Keratinocyte (primary cell): ENCODE measurements at places on chromosomes 5 and 9.

DNA sequence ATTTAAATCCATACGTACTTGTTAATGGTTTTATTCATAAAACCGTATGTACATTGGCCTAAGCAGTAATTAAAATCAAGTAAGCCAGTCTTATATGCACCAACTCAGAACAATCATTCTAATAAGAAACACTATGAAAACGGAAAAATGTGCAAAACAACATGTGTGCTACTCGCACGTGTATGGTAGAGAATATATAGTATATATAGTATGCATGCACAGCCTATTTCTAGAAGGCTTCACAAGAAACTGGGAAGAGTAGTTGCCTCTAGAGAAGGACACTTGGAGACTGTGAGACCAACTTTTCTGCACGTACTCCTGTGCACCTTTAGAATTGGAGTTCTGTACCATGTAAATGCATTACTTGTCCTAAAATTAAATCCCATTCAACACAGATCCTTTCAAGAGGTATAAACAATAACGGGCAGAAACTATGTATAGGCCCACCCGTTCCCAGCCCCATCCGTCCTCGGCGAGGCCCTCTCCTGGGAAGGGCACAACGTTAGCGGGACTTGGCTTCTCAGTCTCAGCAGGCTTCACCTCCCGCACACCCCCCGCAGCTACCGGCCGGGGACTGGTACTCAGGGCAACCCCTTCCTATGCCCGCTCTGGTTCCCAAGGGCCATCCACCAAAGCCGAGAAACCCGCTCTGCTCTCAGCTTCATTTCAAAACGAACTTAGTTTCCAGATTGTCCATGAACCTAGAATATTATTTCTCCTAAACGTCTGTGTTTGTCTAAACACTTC lies 2.0 kb downstream of the CDC14B start:
- DNase-seq = no peak
- peak overlapping the region; percentile 90 for H3K4me3 ChIP-seq
- no peaks in the 10 kb centered on the region for H3K27me3 ChIP-seq
- H3K36me3 ChIP-seq = no peaks in the 10 kb centered on the region
- no peak overlapping the region for H3K27ac ChIP-seq
- peaks cover 18% of the 10 kb centered on the region for H3K4me1 ChIP-seq

DNA sequence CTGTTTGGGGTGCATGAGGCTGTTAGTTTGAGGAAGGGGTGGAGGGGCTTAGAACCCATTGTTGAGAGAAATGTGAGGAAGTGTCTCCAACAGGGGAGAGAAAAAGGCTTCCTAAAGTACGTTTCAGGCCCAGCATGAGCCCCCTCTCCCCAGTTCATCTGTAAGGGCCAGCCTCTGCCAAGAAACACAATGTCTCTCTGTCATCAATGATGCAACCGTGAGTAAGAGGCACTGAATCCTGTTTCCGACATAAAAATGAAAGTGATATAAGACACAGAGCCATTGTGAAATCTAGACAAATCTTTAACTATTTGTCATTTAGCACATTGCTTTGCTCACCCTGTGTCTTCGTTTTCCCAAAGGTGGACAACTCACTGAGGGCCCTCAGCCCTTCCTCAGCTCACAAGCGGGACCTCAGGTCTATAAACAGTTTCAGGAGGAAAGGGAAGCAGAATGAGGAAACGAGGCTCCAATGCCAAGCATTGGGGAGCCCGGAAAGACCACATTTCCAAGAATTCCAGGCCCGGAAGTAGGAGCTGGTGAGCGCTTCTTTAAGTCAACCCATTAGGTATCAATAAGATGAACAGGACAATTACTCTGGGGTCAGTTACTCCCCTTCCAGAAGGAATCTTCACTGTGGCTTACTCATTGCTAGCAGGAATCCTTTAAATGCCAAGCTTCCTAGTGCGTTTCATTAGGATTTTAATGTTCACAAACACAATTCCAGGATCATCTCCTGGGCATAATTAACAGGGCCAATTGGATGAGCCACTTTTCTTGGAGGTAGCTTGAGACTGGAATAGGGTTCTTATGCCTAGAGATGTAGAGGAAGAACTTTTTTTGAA lies 59.0 kb upstream of the KLF4 start:
- H3K27me3 ChIP-seq = no peaks in the 10 kb centered on the region
- peak overlapping the region; percentile 19 for H3K4me3 ChIP-seq
- DNase-seq = no peak
- peaks cover 15% of the 10 kb centered on the region for H3K4me1 ChIP-seq
- H3K36me3 ChIP-seq = no peaks in the 10 kb centered on the region
- peak overlapping the region; percentile 68 for H3K27ac ChIP-seq

DNA sequence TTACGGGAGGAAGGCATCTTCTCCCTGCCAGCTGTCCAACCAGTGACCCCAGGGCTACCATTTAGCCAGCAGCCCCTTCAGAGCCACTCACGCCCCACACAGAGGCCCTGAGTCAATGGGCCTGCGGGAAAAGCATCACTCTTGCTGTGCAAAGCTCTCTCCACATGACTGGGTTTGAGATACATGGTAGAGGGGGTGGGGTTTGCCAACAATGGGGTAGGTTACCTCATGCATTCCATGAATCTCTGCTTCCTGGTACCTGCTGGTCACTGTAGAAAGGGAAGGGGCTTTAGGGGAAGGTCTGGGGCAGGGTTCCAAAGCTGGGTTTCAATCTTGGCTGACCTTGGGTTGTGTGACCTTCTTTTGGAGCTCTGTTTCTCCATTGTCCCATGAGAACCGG lies 22.9 kb upstream of the TTLL11 start:
- DNase-seq = no peak
- no peak overlapping the region for H3K4me3 ChIP-seq
- H3K36me3 ChIP-seq = no peaks in the 10 kb centered on the region
- peaks cover 4% of the 10 kb centered on the region for H3K27me3 ChIP-seq
- no peaks in the 10 kb centered on the region for H3K4me1 ChIP-seq

DNA sequence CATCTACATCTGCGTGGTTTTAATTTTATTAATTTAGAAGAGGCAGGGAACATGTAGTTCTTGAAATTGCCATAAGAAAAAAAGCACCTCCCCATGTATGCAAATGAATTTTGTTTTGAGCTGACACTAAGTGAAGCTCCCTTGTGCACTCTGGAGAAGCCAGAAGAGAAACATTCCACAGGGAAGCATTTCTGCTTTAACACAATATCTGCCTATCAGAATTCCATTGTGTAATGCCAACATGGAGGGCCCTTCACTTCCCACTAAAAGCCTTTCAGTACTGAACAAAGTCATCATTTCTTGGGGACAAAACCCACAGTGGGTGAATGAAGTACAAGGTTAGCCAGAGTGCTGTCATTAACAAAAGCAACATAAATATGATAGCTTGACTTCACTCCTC lies 59.7 kb downstream of the PRELID2 start:
- no peak overlapping the region for H3K27ac ChIP-seq
- H3K27me3 ChIP-seq = no peaks in the 10 kb centered on the region
- no peaks in the 10 kb centered on the region for H3K4me1 ChIP-seq
- DNase-seq = no peak
- no peak overlapping the region for H3K4me3 ChIP-seq

DNA sequence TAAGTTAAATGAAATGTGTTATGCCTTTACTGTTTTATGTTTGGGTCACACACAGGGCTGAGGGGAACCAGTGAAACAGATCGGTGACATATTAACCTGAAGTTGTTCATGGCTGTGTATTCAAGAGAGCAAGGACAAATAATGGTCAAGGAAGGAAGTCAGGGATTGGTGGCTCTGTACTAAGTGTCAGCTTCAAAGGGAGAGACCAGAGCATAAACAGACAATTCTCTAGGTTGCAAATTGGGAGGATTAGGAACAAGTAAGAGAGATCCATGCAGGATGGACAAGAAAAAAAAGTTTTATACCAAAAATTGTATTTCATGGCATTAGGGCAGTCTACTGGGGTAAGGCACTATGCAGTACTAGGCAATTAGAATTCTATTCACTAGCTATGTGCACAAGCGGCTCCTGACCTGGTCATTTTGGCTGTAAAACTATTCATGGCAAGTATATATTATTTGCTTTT lies 156.3 kb downstream of the PLPPR1 start:
- H3K36me3 ChIP-seq = no peaks in the 10 kb centered on the region
- no peak overlapping the region for H3K27ac ChIP-seq
- DNase-seq = no peak
- no peaks in the 10 kb centered on the region for H3K27me3 ChIP-seq
- no peaks in the 10 kb centered on the region for H3K4me1 ChIP-seq

GRCh38 chr5:132342291-132343180 lies 27.0 kb upstream of the SLC22A5 start:
- no peak for DNase-seq
- H3K4me1 ChIP-seq = no peaks in the 10 kb centered on the region

GRCh38 chr5:1751864-1752822 lies 47.5 kb downstream of the MRPL36 start:
- no peak for DNase-seq
- H3K27ac ChIP-seq = no peak overlapping the region
- no peaks in the 10 kb centered on the region for H3K36me3 ChIP-seq
- H3K27me3 ChIP-seq = no peaks in the 10 kb centered on the region
- H3K4me3 ChIP-seq = no peak overlapping the region

- H3K36me3 ChIP-seq = no peaks in the 10 kb centered on the region
- no peaks in the 10 kb centered on the region for H3K27me3 ChIP-seq
- H3K27ac ChIP-seq = no peak overlapping the region
These were observed 10.7 kb upstream of the STK32A start for GRCh38 chr5:147223948-147224791.

- H3K27me3 ChIP-seq = no peaks in the 10 kb centered on the region
- H3K4me1 ChIP-seq = peaks cover 22% of the 10 kb centered on the region
- H3K27ac ChIP-seq = no peak overlapping the region
- H3K4me3 ChIP-seq = no peak overlapping the region
- DNase-seq = no peak
These were observed 10.9 kb downstream of the NEK6 start for GRCh38 chr9:124268661-124269060.

DNA sequence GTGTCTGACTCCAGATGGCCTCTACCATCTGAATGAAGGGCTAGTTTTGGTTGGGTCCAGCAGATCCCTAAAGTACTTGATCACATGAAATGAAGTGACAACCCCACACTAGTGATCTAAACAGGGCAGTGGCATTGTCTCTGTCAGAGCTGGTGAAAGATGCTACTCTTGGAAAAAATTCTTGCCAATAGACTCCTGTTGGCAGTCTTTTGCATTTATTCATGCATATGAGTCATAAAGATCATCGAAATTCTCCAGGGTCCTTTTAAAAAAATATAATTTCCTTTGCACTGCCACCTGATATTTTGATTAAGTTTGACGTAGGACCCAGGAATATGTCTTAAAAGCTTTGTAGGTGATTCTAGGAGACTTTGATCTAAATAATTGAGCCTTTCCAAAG lies 135.1 kb upstream of the ELL2 start:
- DNase-seq = no peak
- no peak overlapping the region for H3K4me3 ChIP-seq
- H3K27ac ChIP-seq = no peak overlapping the region
- H3K27me3 ChIP-seq = no peaks in the 10 kb centered on the region

DNA sequence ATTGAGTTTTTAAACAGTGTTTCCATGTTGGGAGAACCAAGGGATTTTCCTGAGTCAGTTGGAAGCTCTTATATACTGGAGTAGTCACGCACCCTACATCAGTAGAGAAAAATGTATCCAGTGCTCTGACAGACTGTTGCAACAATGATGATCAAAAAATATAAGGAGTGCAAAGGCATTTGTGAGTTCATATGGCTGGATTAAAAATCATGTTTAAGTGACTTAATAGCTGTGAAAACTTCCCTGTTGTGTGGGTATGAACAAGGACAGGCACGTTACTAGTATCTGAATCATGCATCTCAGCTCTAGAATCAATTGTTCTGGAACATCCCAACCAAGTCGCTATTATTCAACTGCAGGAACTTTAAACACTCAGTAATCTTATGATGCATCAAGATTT lies 229.7 kb downstream of the ROR2 start:
- H3K27ac ChIP-seq = no peak overlapping the region
- DNase-seq = peak; percentile 32
- no peaks in the 10 kb centered on the region for H3K36me3 ChIP-seq
- H3K27me3 ChIP-seq = no peaks in the 10 kb centered on the region

GRCh38 chr5:39485079-39485478 lies 60.3 kb upstream of the DAB2 start:
- H3K4me3 ChIP-seq = no peak overlapping the region
- no peak for DNase-seq
- H3K36me3 ChIP-seq = no peaks in the 10 kb centered on the region
- no peaks in the 10 kb centered on the region for H3K4me1 ChIP-seq
- H3K27ac ChIP-seq = no peak overlapping the region

DNA sequence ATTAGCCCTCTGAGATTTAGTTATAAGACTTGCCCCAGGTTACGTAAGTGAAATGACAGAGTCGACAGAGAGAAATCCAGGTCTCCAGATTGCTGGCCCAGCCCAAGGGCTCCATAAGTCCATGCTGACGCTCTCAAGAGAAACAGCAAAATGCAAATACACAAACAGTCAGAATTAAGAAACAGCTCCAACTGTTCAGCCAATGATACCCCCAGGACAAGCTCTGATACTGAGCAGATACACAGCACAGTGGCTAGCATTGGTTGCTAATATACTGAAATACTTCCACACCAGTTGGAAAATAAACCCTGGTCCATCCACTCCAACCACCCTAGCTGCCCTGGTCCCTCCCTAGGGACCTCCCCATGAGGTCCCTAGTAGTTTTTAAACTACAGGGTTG lies 94.2 kb downstream of the CDK5RAP2 start:
- no peak for DNase-seq
- peaks cover 2% of the 10 kb centered on the region for H3K4me1 ChIP-seq
